Naive B cell (primary cell): ENCODE measurements at places on chromosomes 3 and 15.

- no peak for DNase-seq
Measured at GRCh38 chr15:84595660-84596059, 5.1 kb upstream of the ZSCAN2 start.

GRCh38 chr15:48781481-48782081, 29.3 kb downstream of the CEP152 start:
- DNase-seq: no peak

- no peak for DNase-seq
Measured at GRCh38 chr3:176988795-176989194, 208.5 kb downstream of the TBL1XR1 start.

- no peak for DNase-seq
Measured at GRCh38 chr15:51093839-51094605, 684 bp downstream of the TNFAIP8L3 start.

DNA sequence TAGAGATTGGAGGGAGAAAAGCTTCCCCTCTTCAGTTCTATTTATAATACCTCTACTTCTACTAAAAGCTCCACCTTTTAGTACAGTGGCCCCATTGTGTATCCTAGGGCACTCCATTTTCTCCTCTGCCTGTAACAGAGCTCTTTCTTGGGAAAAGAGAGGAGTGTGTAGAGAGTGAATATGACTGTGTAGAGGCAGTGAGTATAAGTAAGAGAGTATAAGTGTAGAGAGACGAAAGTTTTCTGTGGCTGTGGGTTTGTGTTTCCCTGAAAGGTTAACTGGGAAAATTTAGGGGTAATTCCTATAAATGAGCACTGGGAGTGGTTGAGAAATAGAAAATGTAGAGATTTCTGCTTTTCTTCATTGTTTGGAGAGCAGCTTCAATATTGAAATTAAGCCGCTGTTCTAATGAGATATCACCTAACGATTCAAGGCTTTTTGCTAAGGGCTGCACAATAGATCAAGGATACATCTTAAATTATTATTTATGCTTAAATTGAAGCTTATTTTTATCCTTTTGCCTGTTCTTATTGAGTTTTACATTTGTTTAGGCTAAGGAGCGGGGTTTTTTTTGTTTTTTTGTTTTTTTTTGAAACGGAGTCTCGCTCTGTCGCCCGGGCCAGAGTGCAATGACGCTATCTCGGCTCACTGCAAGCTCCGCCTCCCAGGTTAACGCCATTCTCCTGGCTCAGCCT, 6.9 kb downstream of the IQGAP1 start:
- DNase-seq: no peak
